ENCODE measurements at places on chromosomes 6 and 20.

GRCh38 chr6:34152806-34153520, 7.1 kb upstream of the GRM4 start:
- DNase-seq, result no peak

DNA sequence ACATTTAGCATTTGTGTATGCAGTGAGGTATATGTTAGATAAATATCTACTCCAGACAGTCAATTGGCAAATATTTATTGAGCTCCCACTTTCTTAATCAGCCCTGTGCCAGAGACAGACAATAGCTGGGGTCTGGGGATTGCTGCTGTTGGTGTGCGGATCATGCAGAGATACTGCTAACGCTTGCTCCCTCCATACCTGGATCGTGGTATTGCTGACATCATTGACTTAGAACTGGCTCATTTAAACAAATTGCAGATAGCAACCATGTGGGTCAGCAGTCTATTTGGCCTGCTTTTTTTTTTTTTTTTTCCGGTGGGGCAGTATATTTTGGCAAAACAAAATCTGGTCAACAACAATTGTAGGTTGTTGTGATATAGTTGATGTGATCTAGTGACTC, 9.5 kb downstream of the ARID1B start:
- no peak for DNase-seq

- DNase-seq, result no peak
Measured at GRCh38 chr6:104421650-104422049, 438.1 kb downstream of the HACE1 start.

DNA sequence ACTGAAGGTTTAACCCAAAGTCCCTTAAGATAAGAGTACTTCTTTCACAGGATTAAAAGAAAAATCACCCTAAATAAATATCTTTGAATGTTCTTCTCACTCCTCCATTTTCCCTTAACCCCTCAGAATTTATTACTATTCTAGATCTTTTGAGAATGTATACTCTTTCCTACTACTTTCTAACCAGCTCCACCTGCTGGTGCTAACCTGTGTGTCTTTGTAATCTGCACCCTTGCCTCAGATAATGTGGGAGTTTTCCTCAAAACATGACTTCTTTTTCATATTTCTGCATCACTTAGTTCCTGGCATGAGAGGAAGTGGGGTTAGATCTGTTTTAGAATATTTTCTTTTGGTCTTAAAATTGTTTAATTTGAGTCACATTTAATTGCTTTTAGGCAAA, 394.2 kb downstream of the BMP2 start:
- no peak for DNase-seq

DNA sequence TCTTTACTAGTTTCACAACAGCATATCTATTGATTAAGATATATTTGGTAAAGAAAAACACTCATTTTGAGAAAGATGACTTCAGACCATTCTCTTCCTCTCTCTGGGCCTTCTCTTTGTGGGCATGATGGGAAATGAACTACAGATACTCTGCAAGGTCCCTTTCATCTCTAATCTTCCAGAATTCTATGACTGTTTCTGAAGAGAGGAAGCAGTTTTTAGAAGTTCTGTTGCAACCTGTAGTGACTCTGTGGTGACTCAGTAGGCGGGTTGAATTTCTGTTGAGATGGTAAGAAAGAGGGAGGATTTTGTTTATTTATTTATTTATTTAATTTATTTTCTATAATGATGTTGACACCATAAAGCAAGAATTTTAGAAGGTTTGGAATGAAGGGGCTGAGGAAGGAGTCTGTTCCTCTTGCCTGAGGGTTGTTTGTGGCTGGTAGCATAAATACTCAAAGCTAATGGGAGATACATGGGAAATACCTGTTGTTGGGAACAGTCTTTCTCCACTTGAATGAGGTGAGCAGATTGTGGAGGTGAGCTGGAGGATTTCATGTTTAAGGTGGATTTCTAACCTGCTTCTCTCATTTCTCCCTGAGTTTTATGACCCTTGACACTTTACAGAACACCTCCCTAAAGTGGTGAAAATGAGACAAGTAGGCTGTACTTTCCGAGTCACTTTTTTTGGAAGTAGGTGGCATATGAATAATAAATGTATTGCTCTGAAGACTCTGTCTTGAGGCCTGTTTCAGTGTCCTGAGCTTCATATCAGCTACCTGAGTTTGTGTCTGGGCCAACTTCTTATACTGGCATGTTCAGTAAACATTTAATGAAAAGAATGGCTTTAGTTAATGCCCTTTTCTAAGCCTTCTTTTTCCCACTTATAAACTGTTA, 15.0 kb downstream of the ACSS2 start:
- DNase-seq, result peak; percentile 61

DNA sequence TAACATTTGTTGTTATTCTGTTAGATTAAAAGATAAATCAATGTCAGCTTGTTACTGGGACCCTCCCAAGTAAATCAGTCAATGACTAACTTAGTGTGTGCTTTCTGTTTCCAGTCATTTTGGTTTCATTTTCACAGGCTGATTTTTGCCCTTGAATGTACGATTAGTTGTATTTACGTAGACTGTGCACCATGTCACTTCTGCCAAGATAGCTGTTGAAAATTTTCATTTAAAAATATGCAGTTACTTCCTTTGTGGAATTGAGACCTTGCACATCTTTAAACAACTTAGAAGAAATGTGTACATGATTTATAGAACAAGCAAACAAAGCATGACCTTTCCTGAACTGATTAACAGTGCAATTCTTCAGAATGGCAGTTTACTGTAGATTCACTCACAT, 944.8 kb upstream of the CITED2 start:
- DNase-seq, result peak; percentile 10

- peak; percentile 38 for DNase-seq
Measured at GRCh38 chr6:152146385-152146784, 338.9 kb downstream of the ESR1 start.

DNA sequence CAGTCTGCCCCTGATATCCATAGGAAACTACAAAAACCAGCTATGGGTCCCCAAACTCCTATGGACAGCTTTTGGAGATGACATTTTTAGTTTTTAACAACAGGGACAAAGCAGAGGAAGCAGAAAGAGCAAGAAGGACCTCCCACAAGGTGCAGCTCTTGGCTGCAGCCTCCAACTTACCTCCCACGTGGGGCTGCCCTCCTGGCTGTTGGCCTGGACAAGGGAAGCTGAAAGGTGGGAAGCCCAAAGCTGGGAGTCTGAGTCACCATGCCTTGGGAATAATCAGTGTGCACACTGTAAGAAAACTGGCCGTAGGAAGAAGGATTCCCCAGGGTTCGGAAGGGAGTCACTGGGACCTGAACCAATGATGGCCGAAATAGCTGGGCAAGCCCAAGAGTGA, 51.8 kb upstream of the PAX1 start:
- no peak for DNase-seq

GRCh38 chr6:142518126-142518525, 216.3 kb downstream of the ADGRG6 start:
- DNase-seq, result no peak

DNA sequence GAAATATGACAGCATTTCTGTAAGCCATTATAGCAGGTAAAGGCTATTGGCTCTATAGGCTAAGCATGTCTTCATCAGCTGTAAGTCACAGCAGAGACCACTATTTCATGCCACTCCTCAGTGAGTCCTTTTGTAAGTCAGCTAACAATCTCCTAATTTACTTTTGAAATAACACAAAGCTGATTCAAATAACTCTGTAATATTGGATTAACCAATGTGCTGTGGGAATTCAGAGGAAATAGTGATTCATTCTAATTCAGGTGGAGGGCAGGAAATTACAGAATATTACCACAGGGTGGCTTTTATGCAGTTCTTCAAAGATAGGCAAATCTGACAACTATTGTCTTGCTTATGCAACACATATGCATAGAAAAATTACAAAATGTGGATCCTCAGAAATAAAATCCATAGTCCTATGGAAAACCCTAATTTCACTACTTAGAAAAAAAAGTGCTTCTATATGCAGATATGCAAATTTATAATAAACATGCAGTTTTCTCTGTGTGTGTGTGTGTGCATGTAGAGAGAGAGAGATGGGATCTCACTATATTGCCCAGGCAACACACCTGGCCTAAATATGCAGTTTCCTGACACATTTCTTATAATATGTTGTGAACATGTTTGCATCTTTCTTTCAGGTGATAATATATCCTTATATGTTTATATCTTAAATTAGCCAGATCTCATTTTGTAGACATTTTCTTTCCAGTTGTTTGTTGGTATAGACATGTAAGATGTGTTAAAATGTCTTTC, 4.8 kb upstream of the SMIM28 start:
- no peak for DNase-seq

GRCh38 chr6:45698046-45698445, 317.6 kb downstream of the CLIC5 start:
- DNase-seq, result peak; percentile 41

- DNase-seq, result no peak
Measured at GRCh38 chr6:42158631-42159030, 14.5 kb upstream of the GUCA1A start.

- DNase-seq, result no peak
Measured at GRCh38 chr6:108798670-108799353, 49.4 kb upstream of the ARMC2 start.

- DNase-seq, result no peak
Measured at GRCh38 chr6:21180155-21180554, 413.4 kb upstream of the SOX4 start.

GRCh38 chr20:55166063-55166462, 690.7 kb downstream of the DOK5 start:
- DNase-seq, result no peak

DNA sequence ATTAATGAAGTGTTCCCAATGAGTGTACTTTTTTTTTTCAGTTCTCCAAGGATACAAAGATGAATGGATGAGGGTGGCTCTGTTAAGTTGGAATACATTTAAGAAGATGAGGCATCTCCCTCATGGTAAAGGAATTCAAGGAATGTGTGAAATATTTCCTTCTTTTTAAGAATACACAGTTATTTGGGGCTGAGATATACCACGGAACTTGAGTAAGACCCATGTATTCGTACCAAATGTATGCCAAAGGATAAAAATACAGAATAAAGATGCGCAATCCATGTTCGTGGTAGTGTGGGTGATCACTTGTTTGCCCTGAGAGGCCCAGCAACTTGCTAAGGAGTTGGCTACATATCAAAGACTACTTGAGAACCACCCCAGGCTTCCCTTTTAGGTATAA, 164.2 kb upstream of the TCF21 start:
- DNase-seq, result no peak

GRCh38 chr20:35578469-35578868, 36.6 kb downstream of the ERGIC3 start:
- no peak for DNase-seq

DNA sequence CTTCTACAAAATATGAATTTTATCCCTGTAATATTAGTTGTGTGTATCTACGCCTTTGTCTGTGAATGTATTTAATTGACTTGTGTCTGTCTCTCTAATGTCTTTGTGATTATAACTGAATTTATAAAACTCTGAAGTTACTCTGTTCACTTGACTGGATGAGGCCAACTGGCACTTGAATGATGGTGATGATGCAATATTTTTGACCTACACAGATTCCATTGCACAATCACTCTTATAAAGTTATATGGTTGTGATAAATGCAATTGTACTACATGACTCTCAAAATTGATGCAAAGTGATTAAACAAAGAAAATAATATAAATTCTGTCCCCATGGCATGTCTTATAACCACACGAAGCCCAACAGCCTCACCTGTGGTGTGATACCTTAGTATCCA, 287.3 kb upstream of the PLN start:
- DNase-seq, result no peak

- DNase-seq, result no peak
Measured at GRCh38 chr20:17490501-17490900, 40.7 kb downstream of the BFSP1 start.

DNA sequence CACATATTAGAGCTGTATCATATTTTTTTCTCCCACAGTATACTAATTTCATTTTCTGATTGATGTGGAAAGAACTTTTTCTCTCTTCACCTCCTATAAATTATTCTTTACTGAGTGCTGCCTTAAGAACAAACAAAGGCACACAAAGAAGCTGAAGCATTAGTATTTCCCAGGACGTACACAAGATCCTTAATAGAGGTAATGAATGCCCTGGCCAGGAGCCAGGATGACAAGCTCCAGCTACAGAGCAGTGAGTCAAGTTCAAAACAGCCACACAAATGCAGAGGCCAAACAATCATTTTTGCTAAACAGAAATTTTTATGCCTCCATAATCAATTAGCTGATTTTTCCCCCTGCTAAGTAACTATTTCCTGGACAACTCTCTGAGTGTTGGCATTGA, 639.6 kb downstream of the EPHA7 start:
- no peak for DNase-seq

GRCh38 chr6:112879920-112880413, 532.8 kb downstream of the RFPL4B start:
- no peak for DNase-seq

DNA sequence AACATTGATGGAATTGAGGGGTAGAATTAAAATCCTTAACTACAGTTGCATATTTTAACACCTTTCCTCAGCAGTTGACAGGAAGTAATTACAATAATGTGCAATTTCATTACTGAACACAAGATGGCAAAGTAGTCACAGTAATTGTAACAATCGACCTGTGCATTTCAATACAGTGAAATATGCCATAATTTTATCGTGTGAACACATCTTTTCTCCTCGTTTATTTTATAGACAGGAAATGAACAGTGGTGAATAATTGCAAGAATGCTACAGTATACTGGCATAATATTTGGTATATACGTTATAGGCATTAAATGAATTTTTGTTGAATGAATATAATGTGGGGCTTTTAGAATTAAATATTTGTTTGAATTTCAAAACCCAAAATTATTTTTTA, 25.0 kb downstream of the CYB5R4 start:
- peak; percentile 29 for DNase-seq

- DNase-seq, result no peak
Measured at GRCh38 chr20:59443550-59443949, 143.1 kb downstream of the EDN3 start.

DNA sequence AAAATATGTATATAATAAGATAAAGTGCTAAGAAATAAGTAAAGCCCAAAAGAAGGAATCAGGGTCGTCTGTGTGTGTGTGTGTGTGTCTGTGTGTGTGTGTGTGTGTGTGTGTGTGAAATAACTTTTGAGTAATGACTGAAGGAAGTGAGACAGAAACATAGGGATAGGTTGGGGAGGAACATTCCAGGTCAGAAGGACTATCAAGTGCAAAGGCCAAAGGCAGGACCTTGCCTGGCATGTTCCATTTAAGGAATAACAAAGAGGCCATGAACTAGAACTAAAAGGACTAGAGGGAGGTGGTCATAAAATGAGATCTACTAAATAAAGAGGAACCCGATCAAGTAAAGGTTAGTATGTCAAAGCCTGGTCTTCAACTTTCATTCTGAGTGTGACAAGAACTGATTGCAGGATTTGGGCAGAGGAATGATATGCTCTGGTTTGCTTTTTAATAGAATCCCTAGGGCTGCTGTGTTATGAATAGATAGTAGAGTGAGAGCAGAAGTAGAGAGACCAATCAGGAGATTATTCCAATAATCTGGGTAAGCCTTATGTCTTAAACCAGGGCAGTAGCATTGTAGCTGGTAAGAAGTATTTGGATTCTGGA, 6.9 kb downstream of the ENPP3 start:
- no peak for DNase-seq

- DNase-seq, result no peak
Measured at GRCh38 chr6:170369403-170369802, 62.8 kb downstream of the FAM120B start.

- no peak for DNase-seq
Measured at GRCh38 chr6:2970753-2971419, 481 bp downstream of the SERPINB6 start.

GRCh38 chr6:140091895-140092294, 717.4 kb upstream of the CITED2 start:
- no peak for DNase-seq

Data from AG09309 (cell line).